ENCODE measurements at places on chromosomes 12 and 14. TPM values are rescaled to one million over a fixed set of nuclear protein-coding genes. Genes with fewer than 3 reads are reported as not detected.

DNA sequence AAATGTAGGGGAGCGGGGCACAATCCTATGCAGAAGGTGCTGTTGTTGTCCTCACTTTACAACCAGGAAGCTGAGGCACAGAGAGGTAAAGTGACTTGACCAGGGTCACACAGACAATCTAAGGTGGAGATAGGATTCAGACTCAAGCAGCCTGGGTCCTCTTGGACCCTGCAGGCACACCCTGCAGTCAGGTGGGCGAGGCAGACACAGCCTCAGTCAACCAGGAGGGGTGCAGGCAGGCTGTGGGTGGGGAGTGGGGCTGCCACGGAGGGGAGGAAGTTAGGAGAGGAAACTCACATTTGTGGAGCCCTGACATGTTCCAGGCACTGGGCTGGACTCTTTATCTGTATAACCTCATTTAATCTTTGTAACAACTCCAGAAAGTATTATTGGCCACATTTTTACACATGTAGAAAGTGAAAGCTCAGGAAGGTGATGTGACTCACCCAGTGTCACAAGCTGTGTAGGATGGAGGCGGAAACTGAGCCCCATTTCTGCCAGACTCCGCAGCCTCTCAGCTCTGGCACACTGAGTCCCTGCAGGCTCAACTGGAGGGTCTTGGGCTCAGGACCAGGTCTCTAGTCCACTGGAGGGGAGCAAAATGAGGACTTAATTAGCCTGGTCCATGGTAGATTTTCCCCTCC, 24.9 kb upstream of the CHGA start:
- H3K36me3 ChIP-seq: no peaks in the 10 kb centered on the region
- peaks cover 4% of the 10 kb centered on the region for H3K4me1 ChIP-seq
- H3K27ac ChIP-seq: no peak overlapping the region
- H3K4me3 ChIP-seq: no peak overlapping the region
- peaks cover 30% of the 10 kb centered on the region for H3K27me3 ChIP-seq

GRCh38 chr12:4135919-4136605, 137.5 kb upstream of the CCND2 start:
- H3K4me3 ChIP-seq: no peak overlapping the region
- H3K27me3 ChIP-seq: peaks cover 11% of the 10 kb centered on the region
- peak overlapping the region; percentile 39 for H3K27ac ChIP-seq
- no peak for DNase-seq

DNA sequence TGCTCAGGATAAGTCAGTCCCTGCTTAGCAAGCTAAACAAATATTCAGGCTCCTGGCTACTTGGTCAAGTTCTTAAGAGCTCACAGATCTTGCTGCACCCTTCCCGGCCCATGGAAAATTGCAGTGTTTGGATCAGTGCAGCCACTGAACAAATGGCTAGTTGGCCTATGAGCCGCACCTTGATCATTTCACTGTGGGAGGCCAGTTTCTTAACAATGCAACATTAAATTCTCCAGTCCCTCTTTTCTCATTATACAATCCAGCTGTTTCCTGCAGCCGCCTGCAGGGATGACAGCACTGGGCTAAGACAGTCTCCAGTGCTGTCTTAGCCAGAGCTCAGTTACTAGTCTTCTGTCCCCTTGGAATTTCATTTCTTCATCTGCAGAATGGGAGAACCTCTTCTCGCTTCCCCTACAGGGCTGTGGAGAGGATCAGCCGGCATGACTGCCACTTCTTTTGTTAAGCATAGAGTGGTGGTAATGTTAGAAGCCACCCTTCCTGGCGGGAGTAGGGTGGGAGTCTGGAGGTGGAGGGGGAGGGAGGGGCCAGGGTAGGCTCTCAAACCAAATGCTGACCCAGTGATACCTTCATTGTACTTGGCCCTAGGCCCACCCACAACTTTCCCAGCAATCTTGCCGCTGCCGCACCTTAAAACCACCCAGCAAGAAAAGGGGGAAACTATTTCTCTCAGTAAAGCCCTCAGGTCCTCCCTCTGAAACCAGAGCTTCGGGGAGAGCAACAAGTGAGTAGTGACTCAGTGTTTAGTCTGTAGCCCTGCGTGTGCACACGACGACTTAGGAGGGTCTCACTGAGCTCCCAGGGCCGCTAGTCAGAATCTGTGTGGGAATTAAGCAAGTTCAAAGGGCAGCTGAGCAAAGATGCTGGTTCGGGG, 145.7 kb downstream of the NUAK1 start:
- DNase-seq: no peak
- no peaks in the 10 kb centered on the region for H3K4me1 ChIP-seq
- H3K27ac ChIP-seq: no peak overlapping the region
- H3K27me3 ChIP-seq: no peaks in the 10 kb centered on the region
- H3K36me3 ChIP-seq: no peaks in the 10 kb centered on the region
- H3K4me3 ChIP-seq: no peak overlapping the region

DNA sequence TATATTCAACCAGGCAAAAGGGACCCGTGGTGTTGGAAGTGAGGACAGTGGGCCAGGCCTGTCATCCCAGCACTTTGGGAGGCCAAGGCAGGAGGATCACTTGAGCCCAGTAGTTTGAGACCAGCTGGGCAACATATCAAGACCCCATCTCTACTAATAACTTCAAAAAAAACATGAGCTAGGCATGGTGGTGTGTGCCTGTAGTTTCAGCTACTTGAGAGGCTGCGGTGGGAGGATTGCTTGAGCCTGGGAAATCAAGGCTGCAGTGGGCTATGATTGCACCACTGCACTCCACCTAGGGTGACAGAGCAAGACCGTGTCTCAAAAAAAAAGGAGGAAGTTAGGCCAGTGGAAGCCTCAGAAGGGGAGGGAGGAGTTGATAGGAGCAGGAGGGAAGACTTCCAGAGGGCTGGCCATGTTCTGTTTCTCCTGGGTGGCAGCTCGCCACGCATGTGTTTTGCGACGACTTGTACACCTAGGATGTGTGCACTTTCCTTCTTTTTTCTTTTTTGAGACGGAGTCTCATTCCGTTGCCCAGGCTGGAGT, 10.1 kb downstream of the SLC25A29 start:
- H3K27me3 ChIP-seq: no peaks in the 10 kb centered on the region
- peak overlapping the region; percentile 7 for H3K27ac ChIP-seq
- no peak for DNase-seq

DNA sequence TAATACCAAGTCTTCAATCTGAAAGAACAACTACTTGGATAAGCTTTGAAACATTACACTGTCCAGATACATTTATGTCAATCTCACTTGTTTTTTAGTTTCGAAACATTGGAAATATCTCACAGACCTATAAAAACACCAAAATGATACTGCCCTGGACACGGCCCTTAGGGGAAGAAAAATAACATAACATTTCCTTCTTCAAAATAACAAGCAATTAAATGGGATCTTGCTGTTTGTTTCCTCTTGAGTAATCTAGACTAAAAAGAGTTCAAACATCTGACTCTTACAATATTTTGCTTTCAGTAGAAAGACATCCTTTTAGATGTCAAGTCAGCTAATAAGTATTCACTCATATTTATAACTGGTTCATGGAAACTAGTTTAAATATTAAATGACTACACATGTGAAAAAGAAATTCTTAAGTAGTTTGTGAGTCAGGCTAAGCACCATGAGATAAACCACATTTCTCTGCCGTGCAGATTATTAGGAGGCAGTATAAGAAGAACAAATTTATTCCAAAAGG, 87.5 kb downstream of the EPS8 start:
- H3K4me3 ChIP-seq: peak overlapping the region; percentile 47
- H3K27me3 ChIP-seq: no peaks in the 10 kb centered on the region
- H3K4me1 ChIP-seq: peaks cover 58% of the 10 kb centered on the region
- DNase-seq: peak; percentile 60
- no peaks in the 10 kb centered on the region for H3K36me3 ChIP-seq

DNA sequence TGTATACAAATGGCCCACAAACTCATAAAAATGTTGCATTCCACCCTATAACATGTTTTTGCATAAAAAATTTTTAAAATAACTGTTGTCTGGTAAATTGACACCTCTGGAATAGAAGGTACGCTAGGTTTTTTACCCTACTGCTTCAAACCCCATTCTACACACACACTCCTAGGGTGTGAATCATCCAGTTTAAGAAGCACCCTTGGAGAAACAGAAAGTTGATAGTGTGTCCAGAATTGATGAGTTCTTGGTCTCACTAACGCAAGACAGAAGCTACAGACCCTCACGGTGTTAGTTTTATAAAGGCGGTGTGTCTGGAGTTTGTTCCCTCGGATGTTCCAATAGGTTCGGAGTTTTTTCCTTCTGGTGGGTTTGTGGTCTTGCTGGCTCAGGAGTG, 158.5 kb downstream of the KLRB1 start:
- no peaks in the 10 kb centered on the region for H3K27me3 ChIP-seq
- peaks cover 9% of the 10 kb centered on the region for H3K4me1 ChIP-seq

GRCh38 chr14:64970041-64970440, 2.1 kb downstream of the RAB15 start:
- DNase-seq: no peak
- no peak overlapping the region for H3K4me3 ChIP-seq
- H3K27ac ChIP-seq: no peak overlapping the region
- no peaks in the 10 kb centered on the region for H3K36me3 ChIP-seq

DNA sequence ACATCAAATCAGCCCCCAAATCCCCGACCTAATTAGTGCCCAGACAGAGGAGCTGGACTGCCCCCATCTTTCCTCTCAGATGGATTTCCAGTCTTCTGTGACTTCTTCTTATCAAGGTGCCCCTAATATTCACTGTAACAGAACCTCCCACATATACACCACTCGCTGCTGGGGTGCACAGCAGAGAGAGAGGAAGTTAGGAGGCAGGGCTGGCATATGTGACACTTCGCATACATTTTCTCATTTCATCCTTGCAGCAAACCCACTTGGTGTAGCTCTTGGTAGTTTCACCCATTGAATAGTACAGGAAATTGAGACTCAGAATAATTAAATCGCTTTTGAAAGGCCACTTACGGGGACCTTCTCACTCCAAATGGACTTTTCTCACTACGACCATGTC, 56.5 kb upstream of the CCND2 start:
- DNase-seq: no peak
- H3K4me3 ChIP-seq: no peak overlapping the region
- peaks cover 13% of the 10 kb centered on the region for H3K4me1 ChIP-seq
- peaks cover 34% of the 10 kb centered on the region for H3K27me3 ChIP-seq
- no peak overlapping the region for H3K27ac ChIP-seq
- H3K36me3 ChIP-seq: no peaks in the 10 kb centered on the region

GRCh38 chr12:27968972-27969623, 3.4 kb downstream of the PTHLH start:
- H3K27me3 ChIP-seq: no peaks in the 10 kb centered on the region
- H3K4me3 ChIP-seq: peak overlapping the region; percentile 90
- peak; percentile 32 for DNase-seq
- H3K4me1 ChIP-seq: peaks cover 46% of the 10 kb centered on the region
- peak overlapping the region; percentile 76 for H3K27ac ChIP-seq

- no peaks in the 10 kb centered on the region for H3K36me3 ChIP-seq
- H3K27ac ChIP-seq: no peak overlapping the region
- H3K4me1 ChIP-seq: peaks cover 5% of the 10 kb centered on the region
- no peak overlapping the region for H3K4me3 ChIP-seq
These were observed 47.7 kb downstream of the NOC4L start for GRCh38 chr12:132191715-132192553.

DNA sequence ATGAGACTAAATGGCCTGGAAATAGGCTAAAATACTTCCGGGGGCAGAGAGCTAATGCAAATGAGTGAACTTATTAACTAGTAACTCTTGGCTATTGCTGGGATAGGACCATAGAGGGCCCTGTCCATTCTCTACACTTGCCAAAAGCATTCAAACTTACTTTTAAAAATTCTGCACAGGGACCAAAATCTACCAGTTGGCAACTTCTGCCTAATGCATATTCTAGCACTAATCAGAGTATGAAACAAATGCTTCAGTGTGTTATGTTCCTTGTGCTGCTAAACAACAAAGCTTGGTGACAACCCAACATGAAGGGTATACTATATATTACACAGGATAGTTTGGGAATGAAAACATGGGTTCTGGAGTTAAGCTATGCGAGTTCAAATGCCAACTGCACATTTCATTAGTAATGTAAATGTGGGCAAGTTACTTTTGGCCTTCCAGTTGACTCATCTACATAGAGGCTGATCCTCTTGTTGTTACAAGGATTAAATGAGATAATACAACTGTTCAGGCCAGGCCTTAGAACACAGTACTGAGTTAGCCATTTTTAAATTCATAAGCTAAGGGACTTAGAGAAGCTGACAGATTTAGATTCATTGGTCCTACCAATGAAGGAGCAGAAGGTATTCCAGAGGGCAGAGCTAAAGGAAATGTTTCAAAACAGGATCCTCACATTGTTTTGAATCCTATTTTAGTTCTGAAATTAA, 32.4 kb downstream of the HIGD1C start:
- H3K4me1 ChIP-seq: peaks cover 11% of the 10 kb centered on the region
- no peak overlapping the region for H3K4me3 ChIP-seq
- H3K36me3 ChIP-seq: peaks cover 38% of the 10 kb centered on the region

- peak; percentile 70 for DNase-seq
- H3K27me3 ChIP-seq: no peaks in the 10 kb centered on the region
- H3K27ac ChIP-seq: peak overlapping the region; percentile 2
- peaks cover 6% of the 10 kb centered on the region for H3K4me1 ChIP-seq
- peak overlapping the region; percentile 66 for H3K4me3 ChIP-seq
These were observed 1.6 kb downstream of the SUDS3 start for GRCh38 chr12:118377884-118378470.

- H3K27me3 ChIP-seq: no peaks in the 10 kb centered on the region
- peaks cover 12% of the 10 kb centered on the region for H3K36me3 ChIP-seq
- peak overlapping the region; percentile 100 for H3K27ac ChIP-seq
- DNase-seq: peak; percentile 90
These were observed 26.0 kb downstream of the MAPK1IP1L start for GRCh38 chr14:55077170-55078151.

Gene CLEC2A
- not detected for total RNA-seq

Gene DDX11
- 47.8 TPM for total RNA-seq

Gene KRT6C
- total RNA-seq: 0.19 TPM

Gene KRT74
- total RNA-seq: not detected

Data from MCF 10A (cell line).